ENCODE measurements at places on chromosomes 13 and 19. TPM values are rescaled to one million over a fixed set of nuclear protein-coding genes. Genes with fewer than 3 reads are reported as not detected.

Gene RAP2A
- 35.3 TPM for total RNA-seq

Gene TGDS
- 19.6 TPM for total RNA-seq

Gene CTU1
- total RNA-seq: 18.8 TPM

GRCh38 chr13:94709001-94709834 lies 3.1 kb downstream of the SOX21 start:
- DNase-seq: peak; percentile 48

GRCh38 chr13:110132225-110132982 lies 174.6 kb downstream of the COL4A1 start:
- no peak for DNase-seq

Measured in GM23338 (cell line).